ENCODE measurements at places on chromosomes 4 and X.

- DNase-seq = no peak
Measured at GRCh38 chrX:10582215-10582733, 38.1 kb downstream of the MID1 start.

GRCh38 chrX:9651737-9652136, 113.9 kb downstream of the GPR143 start:
- DNase-seq = no peak

DNA sequence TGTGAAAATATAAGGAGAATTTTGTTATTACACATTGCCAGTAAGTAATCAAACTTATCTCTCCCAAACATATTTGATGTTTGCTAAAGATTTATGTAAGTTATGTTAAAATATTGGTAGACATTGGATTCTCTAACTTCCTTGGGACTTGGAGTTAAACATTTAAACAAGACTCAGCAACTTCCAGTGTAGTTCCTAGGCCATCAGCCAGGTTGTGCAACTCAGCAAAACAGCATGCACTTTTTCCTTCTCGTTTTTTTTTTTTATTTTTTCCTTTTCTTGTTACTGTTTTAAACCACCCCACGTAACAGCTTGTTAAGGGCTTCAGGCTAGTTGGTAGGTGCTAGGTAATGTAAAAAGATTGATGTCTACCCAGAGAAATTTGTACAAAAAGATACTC, 510.4 kb downstream of the ANKRD50 start:
- no peak for DNase-seq

DNA sequence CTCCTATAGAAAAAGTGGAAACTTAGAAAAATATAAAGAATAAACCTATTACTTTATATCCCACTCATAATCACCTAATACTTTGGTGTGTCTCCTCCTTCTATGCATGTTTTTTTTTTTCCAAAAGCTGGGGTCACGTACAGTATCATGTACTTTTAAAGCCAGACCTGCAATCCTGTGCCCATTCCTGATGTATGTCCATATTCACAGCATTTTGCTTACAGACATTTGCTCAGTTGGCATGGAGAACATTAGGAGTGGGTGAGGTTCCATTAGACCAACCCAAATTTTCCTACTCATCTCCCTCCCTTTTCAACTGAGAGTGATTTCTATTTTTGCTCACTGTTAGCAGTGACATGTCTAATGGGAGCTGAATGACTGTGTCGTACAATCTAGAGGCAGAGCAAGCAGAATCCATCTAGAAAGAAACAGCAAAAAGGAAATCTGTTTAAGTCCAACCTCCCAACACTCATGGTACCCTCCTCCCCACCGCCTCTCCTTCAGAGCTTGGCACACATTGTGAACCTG, 195.6 kb upstream of the KLF3 start:
- DNase-seq = no peak

GRCh38 chr4:82754513-82755165, 44.0 kb downstream of the SCD5 start:
- DNase-seq = no peak

DNA sequence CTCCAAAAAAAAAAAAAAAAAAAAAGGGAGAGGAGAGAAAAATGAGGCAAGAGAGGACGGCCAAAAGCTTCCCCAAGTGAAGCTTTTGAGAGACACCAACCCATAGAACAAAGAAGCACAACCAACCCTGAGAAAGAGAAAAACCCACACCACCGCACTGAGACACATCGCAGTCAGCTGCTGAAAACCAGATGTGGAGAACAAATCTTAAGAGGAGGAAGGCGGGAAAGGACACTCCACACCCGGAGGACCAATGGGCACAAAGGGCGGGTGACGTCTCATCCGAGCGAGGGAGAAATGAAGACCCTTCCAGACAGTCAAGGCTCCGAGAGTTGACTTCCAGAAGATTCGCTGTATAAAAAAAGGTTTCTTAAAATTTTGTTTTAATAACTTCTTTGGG, 112.1 kb downstream of the AFAP1 start:
- no peak for DNase-seq

DNA sequence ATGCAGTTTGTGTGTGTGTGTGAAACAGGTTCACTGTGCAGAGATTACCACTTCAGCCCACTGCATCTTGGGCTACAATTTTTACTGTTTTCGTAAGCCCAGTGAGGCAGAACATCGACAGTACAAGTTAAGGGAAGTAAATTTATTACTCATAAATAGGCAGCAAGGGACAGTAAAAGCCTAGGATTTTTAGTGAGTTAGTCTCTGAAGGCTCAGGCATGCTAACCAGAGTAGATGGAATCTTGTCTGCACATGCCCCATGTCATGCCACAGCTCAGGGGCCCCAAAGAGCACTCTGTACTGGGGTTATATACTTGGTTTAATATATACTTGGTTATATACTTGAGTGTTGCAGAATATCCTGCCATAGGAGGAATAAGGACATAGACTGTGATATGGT, 825.7 kb downstream of the TECRL start:
- DNase-seq = no peak

DNA sequence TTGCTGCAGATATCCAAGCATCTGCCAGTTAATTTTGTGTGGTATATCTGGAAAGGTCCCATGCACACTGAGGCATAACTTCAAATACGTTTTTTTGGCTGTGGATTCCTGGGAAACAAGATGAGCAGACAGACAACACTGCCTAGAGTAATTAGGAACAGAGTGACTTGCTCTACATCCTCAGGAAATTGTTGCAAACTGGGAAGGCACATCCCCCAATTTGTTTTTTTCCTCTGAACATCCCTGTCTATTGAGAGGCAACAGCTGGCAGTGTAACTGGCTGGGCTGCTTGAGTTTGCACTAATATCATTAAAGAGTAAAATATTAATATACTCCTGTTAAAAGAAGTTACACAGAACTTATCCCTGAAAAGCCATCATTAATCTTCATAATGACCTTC, 207.7 kb upstream of the SLIT2 start:
- no peak for DNase-seq

- no peak for DNase-seq
Measured at GRCh38 chrX:24673424-24673823, 20.3 kb upstream of the POLA1 start.

DNA sequence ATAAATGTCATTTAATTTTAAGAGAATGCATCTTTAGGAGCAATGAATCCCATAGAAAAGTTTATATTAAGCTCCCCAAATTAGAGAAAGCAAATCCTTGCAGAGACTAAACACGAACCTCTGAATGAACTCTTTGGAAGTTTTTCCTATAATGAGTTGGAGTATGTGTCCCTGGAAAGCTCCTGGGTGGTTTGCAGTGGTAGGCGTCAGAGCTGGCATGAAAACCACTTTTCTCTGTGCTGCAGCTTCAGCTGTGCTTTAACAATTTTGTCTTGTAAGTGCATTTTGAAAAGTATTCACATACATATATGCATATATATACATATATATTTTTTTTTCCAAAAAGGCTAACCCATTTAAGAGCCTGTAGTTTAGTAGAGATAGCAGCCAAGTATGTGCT, 148.7 kb upstream of the TBC1D9 start:
- DNase-seq = no peak

GRCh38 chr4:147326591-147326990, 154.3 kb upstream of the EDNRA start:
- no peak for DNase-seq

DNA sequence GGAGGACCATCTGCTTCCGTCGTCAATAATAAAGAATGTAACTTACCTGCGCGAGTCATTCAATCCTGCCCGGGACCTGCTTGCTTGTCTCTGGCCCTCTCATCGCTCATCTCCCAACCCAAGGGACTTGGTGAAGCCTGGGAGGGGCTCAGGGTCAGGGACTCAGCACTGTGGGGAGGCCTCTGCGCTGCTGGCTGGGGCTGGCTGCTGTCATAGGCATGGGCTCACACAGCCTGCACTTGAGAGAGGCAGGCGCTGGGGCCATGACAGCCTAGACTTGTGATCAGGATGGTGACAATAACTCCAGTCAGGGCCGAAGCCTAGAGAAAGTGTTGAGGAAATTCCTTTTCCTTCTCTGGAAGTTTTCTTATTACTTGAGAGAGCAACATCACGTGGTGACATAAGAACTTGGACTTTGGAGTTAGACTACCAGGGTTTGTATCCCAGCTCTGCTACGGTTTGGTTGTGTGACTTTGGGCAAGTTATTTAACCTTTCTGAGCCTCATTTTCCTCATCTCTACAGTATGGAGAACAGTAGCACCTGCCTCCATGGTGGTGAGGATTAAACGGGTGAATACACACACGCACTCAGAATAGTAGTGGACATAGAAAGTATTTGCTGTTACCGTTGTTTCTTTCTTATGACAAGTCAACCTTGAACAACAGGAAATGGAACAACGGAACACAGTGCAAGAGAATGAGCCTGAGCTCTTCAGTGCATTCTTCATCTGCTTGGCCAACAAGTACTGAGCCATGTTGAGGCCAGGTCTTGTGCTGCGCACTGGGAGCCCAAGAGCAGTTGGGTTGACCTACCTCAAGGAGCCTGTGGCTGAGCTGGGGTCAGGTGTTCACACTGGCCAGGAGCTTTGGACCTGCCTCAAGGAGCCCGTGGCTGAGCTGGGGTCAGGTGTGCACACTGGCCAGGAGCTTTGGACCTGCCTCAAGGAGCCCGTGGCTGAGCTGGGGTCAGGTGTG, 60.5 kb downstream of the TBC1D14 start:
- no peak for DNase-seq

DNA sequence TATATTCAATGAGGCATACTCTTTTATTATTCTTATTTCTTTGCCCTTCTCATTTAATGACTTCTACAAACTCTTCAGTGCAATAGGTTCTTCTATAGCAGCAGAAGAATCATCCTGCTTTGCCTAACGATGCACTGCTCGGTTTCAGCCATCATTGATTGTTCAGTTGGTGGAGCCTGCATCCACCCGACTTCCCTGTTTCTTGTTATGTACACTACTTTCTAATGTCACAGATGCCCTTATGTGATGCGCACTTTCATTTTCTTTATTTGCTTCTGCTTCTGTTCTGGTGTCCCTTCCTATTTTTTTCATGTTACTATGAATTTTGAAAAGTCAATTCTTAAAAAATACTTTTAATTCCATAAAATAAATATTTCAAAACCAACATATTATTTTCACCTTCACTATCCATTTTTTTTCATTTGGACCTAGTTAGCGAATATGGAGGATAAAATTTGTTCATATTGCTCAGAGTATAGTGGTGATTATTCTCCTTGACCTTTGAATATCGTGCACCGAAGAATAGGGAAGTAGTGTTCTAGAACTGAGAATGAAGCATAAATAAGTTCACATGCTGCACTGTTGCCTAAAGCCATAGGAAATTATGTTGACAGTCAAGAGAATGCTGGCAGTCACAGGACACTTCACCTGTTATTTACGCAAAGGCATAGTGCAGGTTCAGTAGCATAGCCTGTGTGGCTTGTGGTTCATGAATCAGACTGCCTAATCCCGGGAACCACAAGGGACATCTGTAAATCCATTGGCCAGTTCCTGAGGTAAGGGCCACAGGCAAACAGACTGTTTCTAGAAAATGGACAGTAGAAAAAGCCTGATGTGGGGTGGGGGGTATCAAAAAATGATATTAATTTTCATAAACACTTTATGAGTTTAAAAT, 21.3 kb upstream of the SFRP2 start:
- DNase-seq = no peak

DNA sequence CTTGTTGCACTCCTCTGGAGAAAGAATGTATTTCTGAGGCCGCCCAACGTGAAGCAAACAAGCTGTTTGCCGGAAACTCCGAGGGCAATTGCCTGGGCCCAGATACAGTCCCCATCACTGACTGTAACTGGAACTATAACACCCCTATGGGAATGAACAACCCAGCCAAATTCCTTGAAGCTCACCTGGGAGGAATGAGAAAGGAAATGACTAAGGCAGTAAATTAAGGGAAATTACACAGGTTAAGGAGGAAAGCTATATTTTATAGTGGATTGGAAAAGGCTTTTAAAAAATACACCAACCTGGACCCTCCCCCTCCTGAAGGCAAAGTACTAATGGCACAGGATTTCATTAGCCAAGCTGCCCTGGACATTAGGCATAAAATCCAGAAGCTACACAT, 11.7 kb upstream of the HERC5 start:
- no peak for DNase-seq

GRCh38 chr4:3467601-3468031, 4.5 kb downstream of the DOK7 start:
- no peak for DNase-seq

- DNase-seq = no peak
Measured at GRCh38 chrX:9279234-9279544, 185.7 kb upstream of the TBL1X start.

- no peak for DNase-seq
Measured at GRCh38 chrX:130176354-130176776, 4.6 kb downstream of the RAB33A start.

GRCh38 chr4:140057701-140058100, 96.3 kb downstream of the MAML3 start:
- DNase-seq = no peak

GRCh38 chr4:128220286-128221235, 67.1 kb downstream of the PGRMC2 start:
- DNase-seq = no peak

- DNase-seq = no peak
Measured at GRCh38 chr4:174600391-174600790, 78.1 kb upstream of the HPGD start.

- no peak for DNase-seq
Measured at GRCh38 chr4:76984788-76985211, 35.2 kb downstream of the SEPTIN11 start.

DNA sequence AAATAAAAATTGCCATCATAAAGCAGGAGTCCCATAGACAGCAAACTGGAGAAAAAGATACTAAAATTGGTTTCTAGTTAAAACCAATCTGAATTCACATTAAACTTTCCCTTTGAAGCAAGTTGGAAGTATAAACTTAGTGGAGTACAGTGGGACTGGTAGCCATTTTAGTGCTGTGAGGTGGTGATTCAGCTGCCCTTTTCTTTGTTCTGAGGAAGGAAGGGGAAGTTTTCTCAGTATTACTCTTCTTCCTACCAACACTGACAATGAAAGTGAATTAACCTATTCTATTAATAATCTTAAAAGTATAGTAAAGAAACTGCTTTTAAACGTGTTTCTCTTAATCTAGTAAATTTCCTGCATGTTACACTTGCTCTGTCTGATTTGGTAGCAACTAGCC, 36.7 kb downstream of the SLC9A6 start:
- no peak for DNase-seq

DNA sequence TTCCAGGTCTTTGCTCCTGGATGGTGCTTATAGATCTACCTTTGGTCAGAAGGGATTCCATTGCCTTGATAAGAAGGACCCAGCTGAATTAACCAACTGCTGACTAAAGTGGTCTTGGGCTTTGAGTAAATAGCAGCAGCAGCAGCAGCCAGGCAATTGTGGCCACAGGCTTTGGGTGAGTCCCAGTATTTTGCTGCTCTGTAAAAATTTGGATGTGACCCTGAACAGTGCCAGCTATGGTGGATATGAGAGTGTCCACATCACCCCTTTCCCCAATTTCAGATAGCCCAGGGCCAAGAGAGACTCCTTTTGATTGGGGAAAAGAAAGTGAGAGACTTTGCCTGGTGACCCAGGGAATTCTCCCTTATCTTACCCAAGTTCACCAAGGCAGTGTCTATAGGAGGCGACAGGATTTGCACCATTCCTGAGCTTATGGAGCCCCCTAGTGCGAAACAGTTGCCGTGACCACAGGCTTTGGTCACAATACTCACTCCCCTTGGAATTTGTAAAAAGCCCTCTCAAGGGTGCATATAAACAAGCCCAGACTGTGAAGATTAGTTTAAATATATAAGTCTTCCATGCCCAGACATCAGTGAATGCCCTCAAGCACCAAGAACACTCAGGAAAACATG, 518.0 kb downstream of the TMA16 start:
- DNase-seq = peak; percentile 6

- no peak for DNase-seq
Measured at GRCh38 chr4:109462297-109462696, 28.7 kb downstream of the SEC24B start.

Measured in stimulated activated CD4-positive, alpha-beta T cell treated with anti-CD3 and anti-CD28 coated beads, Interleukin-4, amount 100 ng/mL, for 1 hour (primary cell).